ENCODE measurements at places on chromosomes 5 and 9.

DNA sequence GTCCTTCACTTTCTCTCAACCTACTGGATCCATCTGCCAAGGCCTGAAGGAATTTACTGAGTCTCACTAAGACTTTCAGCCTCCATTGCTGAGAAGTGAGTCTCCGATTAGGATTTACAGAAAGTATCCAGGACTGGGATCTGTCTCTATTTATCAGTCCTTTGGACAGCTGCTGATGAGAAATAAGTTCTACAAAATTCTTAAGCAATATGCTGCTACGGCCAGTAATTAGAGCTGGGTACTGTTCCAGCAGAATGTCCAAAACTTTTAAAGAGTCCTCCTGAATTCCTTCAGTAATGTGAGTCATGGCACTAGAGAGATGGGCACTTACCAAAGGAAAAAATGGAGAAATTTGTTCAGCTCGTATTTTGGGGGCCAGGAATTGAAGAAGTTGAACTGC, 5.9 kb downstream of the TEX10 start:
- no peak for DNase-seq

DNA sequence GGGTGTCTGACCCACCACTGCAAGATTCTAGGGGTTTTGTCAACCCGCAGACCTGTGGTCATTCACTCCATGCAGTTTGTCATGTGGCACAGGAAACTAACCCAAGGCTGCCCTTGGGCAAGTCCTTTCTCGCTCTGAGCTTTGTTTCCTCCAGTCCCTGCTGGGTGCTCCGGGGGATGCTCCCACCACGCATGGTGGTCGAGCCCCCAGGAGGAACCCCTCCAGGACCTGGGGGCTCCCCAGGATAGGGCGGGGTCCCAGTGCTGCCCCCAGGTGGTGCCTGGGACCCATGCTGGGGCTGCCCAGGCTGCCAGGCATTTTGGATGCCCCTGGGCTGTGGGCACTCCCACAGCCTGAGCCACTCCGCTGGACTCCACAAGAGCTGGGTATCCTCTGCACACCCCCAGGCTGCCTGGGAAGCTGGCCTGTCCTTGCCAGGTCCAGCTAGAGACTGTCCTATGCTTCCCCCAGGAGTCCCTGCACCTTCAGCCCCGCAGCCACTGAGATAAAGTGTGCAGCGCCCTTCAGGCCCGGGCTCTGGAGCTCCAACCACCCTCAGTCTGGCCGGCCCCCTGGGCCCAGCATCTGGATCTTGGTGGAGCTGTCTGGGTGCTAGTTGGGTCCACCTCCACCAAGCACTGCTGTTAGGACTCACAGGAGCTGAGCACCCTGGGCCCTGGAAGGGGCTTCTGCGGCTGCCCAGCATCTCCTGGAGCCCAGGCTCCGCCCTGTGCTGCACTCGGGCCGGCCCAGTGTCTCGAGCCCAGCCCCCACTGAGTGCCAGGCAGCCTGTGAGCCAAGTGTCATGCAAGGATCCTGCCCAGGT, 104.3 kb downstream of the PHF2 start:
- DNase-seq = no peak

DNA sequence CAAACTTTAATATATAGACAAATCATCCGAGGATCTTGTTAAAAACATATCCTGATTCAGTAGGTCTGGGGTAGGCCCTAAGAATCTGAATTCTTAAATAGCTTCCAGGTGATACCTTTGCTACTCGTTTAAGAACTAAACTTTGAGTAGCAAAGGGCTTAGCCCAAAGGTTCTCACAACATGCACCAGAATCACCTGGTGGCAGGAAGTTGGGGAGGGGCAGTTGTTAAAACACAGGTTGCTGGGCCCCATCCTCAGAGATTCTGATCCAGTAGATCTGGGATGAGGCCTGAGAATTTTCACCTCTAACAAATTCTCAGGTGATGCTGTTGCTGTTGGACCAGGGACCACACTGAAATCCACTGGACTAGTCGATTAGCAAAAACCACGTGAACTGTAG, 20.0 kb upstream of the RGMB start:
- no peak for DNase-seq

- no peak for DNase-seq
Measured at GRCh38 chr9:117784996-117785395, 80.8 kb downstream of the TLR4 start.

- DNase-seq = no peak
Measured at GRCh38 chr5:73299665-73300336, 126.8 kb downstream of the TMEM174 start.

- no peak for DNase-seq
Measured at GRCh38 chr5:160291467-160291866, 20.9 kb downstream of the CCNJL start.

GRCh38 chr5:107564931-107565372, 105.8 kb downstream of the EFNA5 start:
- DNase-seq = peak; percentile 90

GRCh38 chr5:133914434-133914833, 54.0 kb downstream of the C5orf15 start:
- DNase-seq = no peak

GRCh38 chr9:90825586-90825985, 24.0 kb downstream of the SYK start:
- no peak for DNase-seq

DNA sequence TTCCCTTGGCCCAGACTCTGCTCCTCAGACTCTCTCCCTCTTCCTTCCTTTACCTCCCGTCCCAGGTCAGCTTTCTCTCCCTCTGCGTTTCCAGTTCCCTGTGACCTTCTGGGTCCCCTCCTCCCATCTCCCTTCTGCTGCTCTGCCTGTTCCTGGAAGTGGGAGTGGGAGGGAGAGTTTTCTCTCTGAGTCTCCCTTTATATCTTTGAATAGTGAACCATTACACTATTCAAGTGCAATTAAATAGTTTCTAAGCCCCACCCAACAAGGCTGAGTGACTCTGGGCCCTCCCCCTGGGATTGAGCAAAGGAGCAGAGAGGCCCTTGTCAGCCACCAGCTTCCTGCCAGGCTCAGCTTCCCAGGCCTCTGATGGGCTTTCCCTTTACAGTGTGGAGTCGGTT, 34.8 kb downstream of the THBS4 start:
- DNase-seq = no peak

DNA sequence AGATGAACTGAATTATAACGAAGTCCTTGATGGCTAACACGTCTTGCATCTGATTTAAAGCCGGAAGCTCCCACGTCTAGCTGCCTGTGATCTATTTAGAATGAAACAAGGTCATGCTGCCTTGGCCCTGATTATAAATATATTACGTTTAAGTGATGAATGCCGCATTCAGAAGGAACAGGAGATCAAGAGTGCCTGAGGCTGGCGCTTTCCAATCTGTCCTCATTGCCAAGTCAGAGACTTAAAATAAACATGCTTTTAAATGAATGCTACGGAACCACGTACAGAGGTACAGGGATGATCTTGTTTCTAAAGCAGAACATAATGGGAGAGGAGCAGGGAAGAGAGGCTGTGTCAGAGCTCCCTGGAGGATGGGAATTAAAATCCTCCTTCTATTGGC, 292.8 kb downstream of the TLE1 start:
- DNase-seq = no peak

DNA sequence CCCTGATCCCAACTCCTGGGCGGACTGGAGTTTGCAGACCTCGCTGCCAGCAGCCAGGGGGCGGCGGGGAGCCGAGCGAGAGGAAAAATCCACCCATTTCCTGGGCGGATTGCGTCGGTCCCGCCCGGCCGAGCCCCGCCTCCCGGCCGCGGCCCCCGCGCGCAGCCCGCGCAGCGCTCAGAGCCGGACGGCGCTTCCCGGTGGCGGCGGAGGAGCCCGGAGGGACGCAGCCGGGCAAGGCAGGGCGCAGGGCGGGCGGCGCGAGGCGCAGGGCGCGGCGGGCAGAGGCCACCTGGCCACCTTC, at the start of gene OLFM1:
OLFM1 (plus strand) TSS at position 180 of the 304 bp plus-strand sequence. CDS start 322 bp downstream, outside the sequence.
- no peak for DNase-seq

DNA sequence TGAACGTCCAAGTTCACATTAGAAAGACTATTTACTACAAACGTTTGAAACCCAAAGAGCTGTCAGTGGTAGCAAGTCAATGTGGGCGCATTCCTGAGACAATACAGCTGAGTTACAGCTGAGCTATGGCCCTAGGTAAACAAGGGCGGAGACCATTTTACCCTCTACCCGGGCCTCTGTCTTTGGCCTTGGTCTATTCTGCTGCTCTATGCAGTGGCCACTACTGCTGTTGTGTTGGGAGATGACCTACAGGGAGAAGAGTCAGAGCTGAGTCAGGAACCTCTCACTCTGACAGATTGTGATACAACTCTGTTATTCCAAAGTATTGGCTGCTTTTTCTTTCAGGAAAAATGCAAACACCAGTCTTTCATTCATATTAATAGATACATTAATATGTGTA, 700.6 kb downstream of the SEMA5A start:
- DNase-seq = no peak

DNA sequence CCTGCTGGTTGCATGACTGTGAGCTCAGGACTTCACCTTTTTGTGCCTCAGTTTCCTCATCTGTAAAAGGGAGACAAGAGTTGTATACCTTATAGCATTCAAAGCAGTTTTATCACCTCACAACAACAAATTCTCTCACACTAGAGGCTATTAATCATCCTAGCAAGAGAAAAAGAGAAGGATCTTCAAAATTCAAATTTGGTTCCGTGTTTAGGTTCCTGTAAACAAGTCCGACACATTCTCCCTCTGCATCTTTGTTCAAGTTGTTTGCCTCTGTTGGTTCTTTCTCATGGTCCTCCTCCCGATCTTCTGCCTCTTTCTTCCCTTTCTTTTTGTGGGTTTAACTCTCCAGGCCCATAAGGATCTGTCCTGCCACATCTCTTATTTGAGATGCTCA, 218.0 kb downstream of the PIK3R1 start:
- no peak for DNase-seq

DNA sequence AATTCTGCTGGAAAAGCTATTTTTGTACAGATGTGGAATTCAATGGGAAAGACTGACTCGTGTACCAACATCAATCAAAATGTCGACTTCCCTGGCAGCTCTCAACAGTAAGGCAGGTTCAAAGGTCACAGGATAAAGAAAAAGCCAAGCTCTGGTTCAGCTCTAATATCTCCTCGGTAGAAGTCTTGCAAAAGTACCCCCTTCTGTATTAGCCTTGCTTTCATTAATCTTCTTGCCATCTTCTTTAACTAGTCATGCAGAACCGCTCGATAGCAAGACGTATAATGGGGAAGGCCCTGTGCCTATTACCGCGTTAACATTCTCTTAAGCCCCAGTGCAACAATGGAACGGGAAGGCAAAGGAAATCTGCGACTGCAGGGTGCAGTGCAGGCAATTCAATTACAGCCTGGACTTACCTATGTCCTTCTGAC, 201.2 kb downstream of the GAPVD1 start:
- no peak for DNase-seq

DNA sequence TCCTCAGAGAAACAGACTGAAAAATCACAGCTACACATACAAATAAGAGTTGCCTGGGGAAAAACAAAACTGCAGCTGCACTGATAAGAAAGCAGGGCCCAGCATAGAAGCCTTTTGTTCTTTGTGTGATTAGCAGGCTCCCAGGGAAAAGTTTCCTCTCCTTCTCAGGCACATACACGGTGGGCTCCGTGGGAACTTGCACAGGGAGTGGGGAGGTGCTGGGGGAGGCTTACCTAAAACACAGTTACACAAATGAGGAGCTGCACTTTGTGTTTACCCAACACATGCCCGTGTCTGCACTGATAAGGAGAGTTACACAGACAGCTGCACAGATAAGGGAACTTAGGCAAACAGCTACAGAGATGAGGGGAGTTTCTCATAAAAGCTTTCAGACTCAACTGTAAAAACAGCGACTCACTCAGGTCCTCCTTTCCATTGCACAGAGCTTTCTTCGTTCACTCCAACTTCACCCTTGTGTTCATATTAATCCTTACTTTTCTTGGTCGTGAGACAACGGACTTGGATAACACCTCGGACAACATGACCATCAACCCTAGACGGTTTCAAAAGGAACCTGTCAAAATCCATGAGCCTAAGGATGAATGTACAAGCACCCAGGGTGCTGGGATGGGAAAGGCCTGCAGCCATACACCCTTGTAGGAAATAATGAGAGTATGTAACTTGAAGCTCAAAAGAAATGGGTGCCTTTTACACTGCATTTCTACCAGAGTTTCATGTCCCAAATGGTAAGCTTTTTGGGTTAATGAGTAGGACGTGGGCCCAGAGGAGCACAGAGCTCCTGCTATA, 50.8 kb downstream of the SERINC5 start:
- DNase-seq = no peak

GRCh38 chr5:172493002-172493401, 38.7 kb upstream of the SH3PXD2B start:
- DNase-seq = no peak

DNA sequence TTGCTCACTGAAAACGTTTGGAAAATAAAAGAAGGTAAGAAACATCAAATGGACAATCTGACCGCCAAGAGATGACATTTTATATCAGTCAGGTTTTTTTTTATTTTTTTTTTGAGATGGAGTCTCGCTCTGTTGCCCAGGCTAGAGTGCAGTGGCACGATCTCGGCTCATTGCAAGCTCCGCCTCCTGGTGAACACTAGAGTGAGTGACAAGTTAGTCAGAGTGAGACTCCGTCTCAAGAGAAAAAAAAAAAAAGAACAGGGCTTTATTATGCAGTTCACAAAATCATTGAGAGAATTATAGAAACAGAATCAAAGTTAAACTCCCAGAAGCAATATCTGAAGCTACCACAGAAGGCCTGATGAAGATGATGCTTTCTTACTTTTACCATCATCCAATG, 70.1 kb downstream of the DTWD2 start:
- DNase-seq = no peak

GRCh38 chr5:88676637-88677375, 206.2 kb downstream of the MEF2C start:
- DNase-seq = no peak

- no peak for DNase-seq
Measured at GRCh38 chr5:6419340-6419852, 29.3 kb upstream of the UBE2QL1 start.

Data from astrocyte of the cerebellum (primary cell).